ENCODE measurements at places on chromosomes 11 and 22. TPM values are rescaled to one million over a fixed set of nuclear protein-coding genes. Genes with fewer than 3 reads are reported as not detected.

GRCh38 chr11:44651535-44652155, 75.1 kb upstream of the TSPAN18 start:
- DNase-seq = no peak

The MMP8 gene
- not detected for total RNA-seq

The TRIM6 gene
- total RNA-seq = 1.2 TPM

The PHOX2A gene
- total RNA-seq = not detected

The HTATIP2 gene
- total RNA-seq = 37.1 TPM

DNA sequence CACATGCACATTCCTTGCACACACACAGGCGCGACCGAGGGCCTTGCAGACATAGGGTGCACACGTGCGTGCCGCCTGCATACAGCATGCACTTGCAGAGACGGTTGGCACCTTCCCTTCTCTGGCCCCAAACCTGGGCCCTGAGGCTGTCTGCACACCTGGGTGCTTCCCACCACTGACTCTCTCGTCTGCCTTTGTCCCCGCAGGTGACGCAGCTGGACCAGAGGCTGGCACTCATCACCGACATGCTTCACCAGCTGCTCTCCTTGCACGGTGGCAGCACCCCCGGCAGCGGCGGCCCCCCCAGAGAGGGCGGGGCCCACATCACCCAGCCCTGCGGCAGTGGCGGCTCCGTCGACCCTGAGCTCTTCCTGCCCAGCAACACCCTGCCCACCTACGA, 38.0 kb downstream of the CDKN1C start:
- no peak for DNase-seq

- no peak for DNase-seq
Observed at GRCh38 chr11:134098566-134099184, 29.8 kb downstream of the JAM3 start.

Measured in tibial nerve (tissue), 4 donors.